Neural crest cell (in vitro differentiated cells): ENCODE measurements at places on chromosomes 6 and 20. TPM values are rescaled to one million over a fixed set of nuclear protein-coding genes. Genes with fewer than 3 reads are reported as not detected.

Gene MRS2
- total RNA-seq = 38.4 and 39.5 TPM in 2 replicates

Gene CHMP4B
- total RNA-seq = 97.2 and 98.5 TPM in 2 replicates

Gene C6orf58
- 0.82 TPM in 1 of 2 replicates, not detected in the other for total RNA-seq

DNA sequence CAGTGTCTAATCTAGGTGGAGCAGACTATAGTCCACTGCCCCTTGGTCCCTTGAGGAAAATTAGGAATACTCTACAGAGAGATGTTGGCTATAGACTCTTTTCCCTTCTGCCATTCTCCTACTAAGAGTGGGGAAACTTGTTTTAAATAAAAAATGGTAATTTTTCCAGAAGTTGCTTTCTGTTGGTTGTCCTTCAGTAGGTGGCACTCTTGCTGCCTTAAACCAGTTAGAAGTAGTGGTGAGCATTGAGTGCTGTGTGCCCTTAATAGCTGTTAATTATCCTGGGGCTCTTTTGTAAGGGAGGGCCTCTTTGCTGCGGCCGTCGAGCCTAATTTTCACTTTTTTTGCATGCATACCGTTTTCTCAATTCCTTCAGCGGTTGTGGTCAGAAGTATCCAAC lies 2.8 kb downstream of the CMTR1 start:
- no peak for DNase-seq

- peak; percentile 92 for DNase-seq
These were observed 49.7 kb upstream of the BHLHE23 start for GRCh38 chr20:63056236-63057170.

GRCh38 chr6:132798869-132799538 lies 567 bp upstream of the SLC18B1 start:
- peak; percentile 61 for DNase-seq

GRCh38 chr6:10417681-10418104 lies 2.8 kb upstream of the TFAP2A start:
- no peak for DNase-seq

GRCh38 chr20:24937579-24937978 lies 11.5 kb upstream of the CST7 start:
- DNase-seq = no peak

DNA sequence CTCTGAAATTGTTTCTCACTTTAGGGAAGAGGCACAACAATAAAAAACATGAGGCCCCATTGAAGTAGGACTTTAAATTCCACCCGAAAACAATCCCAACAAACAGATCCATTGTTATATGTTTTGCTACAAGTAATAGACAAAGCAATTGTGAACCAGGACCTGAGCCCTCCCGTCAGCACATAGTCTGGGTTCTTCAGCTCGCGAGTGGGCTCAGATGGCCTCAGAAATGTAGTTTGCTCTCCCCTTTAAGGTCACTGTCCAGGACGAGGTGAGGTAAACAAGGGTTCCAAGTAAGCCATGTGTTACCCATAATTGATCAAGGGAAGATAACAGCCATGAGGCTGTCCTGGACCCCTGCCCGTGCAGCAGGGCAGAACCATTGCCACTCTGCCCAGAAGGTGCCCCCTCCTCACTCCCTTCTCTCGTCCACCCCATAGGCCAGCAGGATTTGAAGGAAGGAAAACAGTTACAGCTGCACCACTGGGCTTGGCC lies 160.1 kb upstream of the QKI start:
- no peak for DNase-seq
